ENCODE measurements at places on chromosomes 6 and 20. TPM values are rescaled to one million over a fixed set of nuclear protein-coding genes. Genes with fewer than 3 reads are reported as not detected.
A peak's percentile ranks its signal among the peaks of the same experiment; 100 is the strongest.

GRCh38 chr20:19757487-19758132, 448 bp upstream of the RIN2 start:
- peak; percentile 91 for ATAC-seq

DNA sequence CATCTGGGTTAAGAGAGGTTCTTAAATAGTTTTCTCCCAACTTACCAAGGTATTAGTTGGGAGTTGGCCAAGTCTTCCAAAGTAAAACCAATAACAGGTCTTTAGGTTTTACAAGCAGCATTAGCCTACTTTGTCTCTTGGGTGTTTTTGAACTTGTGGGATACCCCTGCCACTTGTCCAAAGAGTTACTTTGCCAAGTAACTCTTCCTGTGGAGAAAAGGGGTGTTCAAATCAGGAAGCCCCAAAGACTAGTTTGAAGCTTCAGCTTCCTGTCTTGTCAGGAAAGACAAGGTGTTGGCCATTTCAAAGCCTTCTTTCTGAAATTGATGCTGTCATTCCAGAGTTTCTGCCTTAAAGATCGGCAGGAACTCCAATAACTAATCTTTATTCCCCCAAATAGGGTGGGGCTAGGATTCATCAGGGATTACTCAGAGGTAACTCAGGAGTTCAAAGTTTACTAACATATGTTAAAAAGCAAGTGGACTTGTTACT, 822 bp downstream of the RAB22A start:
- ATAC-seq = no peak

DNA sequence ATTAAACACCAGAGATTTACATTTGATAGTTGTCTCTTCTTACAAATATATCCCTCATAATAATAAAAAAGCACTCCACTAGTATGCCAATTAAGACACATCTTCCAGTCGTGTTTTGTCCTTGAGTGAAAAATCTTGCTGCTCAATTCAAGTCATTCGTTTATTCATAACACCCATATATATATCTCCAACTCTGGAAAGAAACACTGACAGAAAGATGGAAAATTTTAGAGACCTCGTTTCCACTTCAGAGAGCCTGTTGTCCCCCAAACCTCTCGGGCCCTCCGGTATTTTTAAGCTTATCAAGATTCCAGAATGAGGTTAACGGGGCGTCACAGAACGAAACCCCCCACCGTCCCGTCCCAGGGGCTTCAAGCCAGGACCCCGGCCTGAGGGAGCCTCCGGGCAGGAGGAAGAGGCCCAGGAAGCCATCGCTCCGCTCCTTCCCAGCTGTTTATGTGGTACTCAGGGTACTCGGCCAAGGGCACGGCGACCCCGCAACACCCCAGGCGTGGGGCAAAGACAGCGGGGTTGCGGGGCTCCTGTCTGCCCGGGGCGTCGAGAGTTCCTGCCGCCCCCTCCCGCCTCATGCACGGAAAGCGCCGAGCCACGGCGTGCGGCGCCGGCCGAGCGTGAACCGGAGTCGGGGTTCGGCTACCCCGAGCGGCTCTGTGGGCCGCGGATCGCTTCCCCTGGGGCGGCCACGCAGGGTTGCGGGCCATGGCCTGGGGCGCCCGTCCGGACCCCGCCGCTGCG, 623 bp upstream of the SNX9 start:
- ATAC-seq = peak; percentile 35

Gene WFDC2
- 37.9 TPM for total RNA-seq

All from esophagus mucosa (tissue), 1 donor.